ENCODE measurements at places on chromosomes 13 and 19.
A peak's percentile ranks its signal among the peaks of the same experiment; 100 is the strongest.

DNA sequence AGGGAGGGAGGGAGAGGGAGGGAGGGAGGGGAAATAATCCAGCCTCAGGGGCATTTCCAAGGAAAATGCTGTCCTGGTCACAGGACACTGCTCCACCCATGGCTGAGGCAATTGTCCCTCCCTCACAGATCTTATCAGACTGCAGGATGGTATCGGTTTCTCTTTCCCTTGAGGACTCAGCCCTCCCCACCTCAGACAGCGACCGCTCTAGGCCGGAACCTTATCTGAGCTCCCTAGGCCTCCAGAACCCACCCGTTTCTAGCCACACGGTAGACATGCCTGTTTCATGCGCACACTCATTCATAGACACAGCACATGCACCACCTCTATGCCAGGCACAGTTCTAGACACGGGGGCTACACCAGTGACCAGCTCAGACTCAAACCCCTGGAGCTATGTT lies 10.0 kb upstream of the IZUMO2 start:
- DNase-seq: no peak

DNA sequence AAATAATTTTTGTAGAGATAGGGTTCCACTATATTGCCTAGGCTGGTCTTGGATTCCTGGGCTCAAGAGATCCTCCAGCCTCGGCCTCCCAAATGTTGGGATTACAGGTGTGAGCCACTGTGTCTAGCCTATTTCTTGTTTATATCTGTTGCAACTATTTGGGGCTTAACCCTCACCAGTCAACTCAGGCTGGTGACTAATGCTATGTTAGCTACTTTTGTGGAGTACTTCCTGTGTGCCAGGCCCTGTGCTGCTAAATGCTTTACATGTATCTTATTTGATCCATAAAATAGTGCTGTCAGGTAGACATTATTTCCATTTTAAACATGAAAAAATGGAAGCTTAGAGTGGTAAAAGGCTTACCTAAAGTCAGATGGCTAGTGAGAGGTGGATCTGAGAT lies 13.8 kb downstream of the CEACAM1 start:
- no peak for DNase-seq

DNA sequence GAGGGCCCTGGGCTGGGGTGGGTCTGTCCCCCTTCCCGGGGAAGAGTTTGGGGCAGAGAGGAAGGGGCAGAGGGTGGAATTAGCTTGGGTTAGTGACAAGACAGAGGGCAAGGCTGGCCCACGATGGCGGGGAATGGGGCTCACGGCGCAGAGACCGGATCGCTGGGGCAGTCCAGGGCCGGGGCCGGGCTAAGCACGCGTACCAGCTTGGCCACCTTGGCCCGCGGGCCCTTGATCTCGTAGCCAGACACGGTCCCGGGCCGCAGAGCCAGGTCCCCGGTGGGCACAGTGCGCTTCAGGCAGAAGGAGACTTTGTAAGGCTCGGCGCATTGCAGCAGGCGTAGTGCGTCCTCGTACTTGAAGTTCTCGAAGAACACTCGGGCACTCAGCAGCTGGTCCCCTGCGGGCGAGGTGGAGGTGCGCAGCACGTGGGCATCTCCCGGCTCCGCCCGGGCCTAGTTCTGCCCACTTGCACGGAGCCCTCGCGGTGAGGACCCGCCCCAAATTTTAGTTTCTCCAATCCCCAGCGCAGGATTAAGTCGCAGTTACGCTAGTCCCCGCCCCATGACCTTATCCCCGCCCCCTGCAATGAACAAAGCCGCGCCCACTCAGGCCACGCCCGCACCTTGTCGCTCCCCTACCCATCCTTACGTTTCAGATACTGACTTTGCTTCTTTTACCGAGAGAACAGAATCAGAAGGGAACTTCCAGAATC lies 8.6 kb upstream of the HIPK4 start:
- no peak for DNase-seq

GRCh38 chr19:1170938-1171754 lies 2.9 kb downstream of the SBNO2 start:
- peak; percentile 21 for DNase-seq

DNA sequence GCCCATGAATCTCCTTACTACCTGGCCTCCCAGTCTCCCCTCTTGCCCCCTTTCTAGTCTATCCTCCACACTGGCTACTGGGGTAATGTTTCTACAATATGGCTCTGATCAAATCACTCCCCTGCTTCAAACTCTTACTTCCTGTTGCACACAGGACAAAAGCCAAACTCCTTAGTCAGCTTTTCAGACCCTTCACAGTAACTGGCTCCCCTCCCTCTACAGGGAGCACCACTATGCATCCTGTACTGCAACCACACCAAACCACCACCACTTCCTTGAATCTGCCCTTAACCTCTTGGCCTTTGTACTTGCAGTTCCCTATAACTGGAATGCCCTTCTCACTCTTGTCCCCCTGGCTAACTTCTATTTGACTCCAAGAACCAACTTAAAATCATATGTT lies 32.2 kb downstream of the DEDD2 start:
- DNase-seq: no peak

GRCh38 chr19:4208385-4209094 lies 20.8 kb upstream of the EBI3 start:
- DNase-seq: no peak

DNA sequence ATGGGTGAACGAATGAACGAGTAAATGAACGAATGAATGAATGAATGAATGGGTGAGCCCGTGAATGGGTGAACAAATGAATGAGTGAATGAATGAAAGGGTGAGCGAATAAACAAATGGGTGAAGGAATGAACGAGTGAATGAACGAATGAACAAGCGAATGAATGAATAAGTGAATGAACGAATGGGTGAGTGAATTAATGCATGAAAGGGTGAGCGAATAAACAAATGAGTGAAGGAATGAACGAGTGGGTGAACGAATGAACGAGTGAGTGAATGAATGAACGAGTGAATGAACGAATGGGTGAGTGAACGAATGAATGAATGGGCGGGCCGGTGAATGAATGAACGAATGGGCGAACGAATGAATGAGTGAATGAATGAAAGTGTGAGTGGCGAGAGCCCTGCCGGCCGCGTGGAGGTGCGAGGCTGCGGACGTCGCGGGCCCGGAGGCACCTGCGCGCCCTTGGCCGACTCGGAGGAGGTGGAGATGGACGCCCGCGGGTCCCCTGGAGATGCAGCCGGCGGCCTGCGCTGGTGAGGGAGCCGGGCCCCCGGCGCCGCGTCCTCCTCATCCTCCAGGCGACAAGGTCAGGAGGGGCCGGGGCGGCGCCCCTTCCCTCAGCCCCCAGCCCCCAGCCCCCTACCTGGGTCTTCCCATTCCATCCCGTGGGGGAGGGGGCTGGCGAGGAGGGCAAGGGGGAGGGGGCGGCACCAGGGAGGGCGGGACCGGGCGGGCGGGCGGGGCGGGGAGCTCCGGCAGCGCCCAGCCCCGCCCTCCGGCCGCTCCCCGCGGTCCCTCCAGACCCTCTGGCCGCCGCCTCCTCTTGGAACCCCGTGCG lies 15.4 kb downstream of the ANKRD24 start:
- DNase-seq: no peak

DNA sequence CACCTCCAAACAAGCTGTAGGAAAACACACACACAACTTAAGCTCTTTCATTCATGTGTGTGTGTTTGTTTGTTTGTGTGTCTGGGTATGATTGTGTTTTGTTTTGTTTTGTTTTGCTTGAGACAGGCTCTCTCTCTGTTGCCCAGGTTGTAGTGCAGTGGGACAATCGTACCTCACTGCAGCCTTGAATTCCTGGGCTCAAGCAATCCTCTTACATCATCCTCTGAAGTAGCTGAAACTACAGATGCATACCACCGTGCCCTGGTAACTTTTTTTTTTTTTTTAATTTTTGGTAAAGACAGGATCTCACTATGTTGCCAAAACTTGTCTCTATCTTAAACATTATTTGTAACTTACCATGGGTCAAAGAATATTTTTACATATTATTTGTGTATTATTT lies 431.7 kb downstream of the SLITRK1 start:
- DNase-seq: no peak

GRCh38 chr19:45152504-45153338 lies 8.1 kb downstream of the NKPD1 start:
- peak; percentile 39 for DNase-seq

DNA sequence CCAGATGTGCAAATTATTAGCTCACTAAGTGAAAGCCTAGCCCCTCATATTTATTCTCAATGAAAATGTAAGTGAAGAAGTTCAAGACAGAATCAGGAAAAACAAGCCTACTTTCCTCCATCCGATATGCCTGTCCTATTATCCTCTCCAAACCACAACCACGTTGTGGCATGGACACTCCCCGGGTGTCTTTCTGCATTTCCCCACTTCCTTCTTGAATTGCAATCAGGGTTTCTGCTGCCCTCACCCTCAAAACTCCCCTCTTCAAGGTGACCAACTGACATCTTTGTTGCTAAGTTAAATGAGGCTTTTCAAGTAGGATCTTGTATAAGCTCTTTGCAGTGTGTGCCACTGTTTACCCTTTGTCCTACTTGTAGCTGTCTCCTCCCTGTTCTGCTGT lies 11.8 kb downstream of the SLC25A30 start:
- DNase-seq: no peak

DNA sequence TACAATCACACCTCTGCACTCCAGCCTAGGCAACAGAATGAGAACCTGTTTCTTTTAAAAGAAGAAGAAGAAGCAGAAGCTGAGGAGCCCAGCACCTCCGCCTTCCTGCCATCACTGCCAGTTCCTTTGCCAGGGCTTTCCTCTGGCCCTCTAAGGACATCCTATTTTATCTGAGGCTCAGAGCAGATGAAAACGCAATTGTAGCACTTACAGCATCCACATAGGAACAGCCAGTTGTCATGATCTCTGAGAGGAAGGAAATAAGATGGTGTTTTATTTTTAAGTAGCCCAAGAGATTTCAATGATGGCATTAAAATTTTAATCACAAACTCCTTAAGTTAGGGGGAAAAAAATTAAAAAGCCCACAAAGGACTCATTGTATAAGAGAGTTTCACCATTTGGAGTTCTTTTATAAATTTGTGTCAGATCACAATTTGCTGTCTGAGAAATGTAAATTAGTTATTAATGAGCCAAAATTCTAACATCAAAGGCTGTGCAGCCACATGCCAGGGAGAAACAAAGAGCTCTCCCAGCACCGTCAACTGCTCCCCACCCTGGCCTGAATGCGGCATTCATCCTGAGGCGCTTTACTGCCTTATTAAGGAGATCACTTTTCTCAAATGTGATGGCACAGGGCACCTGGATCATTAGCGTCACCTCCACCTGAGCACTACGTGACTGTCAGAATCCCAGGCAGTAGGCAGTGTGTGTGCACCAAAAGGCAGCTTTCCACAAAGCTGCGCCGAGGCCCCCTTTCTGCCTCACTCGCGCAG lies 393.0 kb downstream of the FOXO1 start:
- peak; percentile 40 for DNase-seq

GRCh38 chr13:50006426-50007135 lies 8.7 kb upstream of the KCNRG start:
- no peak for DNase-seq

- no peak for DNase-seq
Observed at GRCh38 chr13:111076155-111077013, 38.7 kb upstream of the ARHGEF7 start.

GRCh38 chr13:51601601-51602565 lies 17.6 kb downstream of the WDFY2 start:
- no peak for DNase-seq

DNA sequence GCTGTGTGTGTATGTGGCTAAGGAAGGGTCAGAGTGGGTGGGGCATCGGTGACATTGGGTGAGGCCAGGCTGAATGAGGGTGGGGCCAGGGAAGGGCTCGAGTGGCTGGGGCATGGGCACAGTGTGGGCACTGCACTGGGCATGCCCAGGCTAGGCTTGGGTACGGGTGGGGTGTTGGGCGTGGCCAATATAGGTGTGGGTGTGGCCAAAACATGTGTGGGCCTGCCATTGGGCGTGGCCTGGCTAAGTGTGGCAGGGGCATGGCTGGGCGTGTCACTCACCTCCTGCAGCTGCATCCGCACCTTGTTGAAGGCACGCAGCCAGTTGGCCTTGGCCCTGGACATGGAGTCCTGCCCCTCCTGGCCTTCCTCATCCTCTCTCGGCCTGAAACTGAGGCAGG lies 33.2 kb downstream of the UNC13A start:
- DNase-seq: no peak

DNA sequence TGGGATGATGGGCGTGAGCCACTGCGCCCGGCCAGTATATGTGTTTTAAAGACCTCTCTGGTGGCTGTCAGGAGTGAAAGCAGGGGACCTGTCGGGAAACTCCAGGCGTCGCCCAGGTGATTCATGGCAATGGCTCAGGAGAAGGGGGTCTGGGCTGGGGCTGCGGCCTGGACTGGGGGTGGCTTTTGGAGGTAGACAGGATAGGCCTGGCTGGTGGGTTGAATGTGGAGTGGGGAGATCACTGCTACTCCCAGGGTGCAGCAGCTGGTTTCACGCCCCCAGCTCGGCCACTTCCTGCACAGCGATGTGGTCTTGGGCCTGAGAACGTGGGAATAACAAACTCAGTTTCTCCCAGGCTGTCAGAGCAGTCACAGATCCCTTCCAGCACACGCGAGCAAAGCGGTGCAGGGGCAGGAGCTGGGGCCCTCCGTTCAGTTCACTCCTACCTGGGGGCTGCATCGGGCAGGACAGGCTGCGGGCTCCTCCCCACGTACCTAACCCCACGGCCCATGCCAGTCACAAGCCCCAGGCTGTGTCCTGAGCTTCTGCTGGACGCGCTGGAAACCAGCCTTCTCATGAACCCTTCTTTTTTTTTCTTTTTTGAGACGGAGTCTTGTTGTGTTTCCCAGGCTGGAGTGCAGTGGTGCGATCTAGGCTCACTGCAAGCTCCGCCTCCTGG lies 18.9 kb downstream of the KDM4B start:
- DNase-seq: no peak

GRCh38 chr19:1843646-1844394 lies 4.5 kb downstream of the REXO1 start:
- no peak for DNase-seq

DNA sequence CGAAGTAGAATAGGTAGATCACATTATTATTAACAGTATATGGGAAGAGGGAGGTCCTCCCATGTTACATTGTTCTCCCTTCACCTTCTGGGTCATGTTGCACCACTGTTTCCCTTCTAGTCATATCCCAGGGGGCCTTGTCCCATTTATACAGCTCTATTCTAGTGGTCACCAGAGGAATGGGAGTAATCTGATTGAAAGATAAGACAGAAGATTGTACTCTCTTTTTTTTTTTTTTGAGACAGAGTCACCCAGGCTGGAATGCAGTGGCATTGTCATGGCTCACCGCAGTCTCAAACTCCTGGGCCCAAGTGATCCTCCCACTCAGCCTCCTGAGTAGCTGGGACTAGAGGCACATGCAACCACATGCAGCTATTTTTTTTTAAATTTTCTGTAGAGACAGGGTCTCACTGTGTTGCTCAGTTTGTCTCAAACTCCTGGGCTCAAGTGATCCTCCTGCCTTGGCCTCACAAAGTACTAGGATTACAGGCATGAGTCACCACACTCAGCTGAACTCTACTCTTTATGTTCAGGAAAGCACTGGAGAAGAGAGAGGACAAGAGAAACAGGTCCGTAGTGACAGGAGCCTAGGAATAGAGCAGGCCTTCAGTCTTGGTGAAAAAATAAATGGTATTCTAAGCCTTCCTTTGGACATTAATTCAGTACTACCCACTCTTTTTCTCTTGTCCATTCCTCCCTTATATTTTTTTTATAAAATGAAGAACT lies 4.3 kb upstream of the ZNF529 start:
- DNase-seq: no peak
